Dermis microvascular lymphatic vessel endothelial cell (primary cell): ENCODE measurements at places on chromosomes 1 and 21. TPM values are rescaled to one million over a fixed set of nuclear protein-coding genes. Genes with fewer than 3 reads are reported as not detected.

Gene ATAD3C
- total RNA-seq = 0.39 and 0.89 TPM in 2 replicates

Gene RNU1-3
- under 0.01 TPM in 2 replicates for total RNA-seq

Gene RSPH1
- under 0.01 TPM in 1 of 2 replicates, not detected in the other for total RNA-seq

Gene RNU1-2
- under 0.01 TPM in 2 replicates for total RNA-seq

Gene HJV
- total RNA-seq = not detected in 2 replicates

Gene GPR37L1
- total RNA-seq = not detected in 2 replicates
